CD4-positive, alpha-beta T cell treated with Interleukin-6 at 100 ng/mL for 8 hours (primary cell): ENCODE measurements at places on chromosomes 7 and 10.

DNA sequence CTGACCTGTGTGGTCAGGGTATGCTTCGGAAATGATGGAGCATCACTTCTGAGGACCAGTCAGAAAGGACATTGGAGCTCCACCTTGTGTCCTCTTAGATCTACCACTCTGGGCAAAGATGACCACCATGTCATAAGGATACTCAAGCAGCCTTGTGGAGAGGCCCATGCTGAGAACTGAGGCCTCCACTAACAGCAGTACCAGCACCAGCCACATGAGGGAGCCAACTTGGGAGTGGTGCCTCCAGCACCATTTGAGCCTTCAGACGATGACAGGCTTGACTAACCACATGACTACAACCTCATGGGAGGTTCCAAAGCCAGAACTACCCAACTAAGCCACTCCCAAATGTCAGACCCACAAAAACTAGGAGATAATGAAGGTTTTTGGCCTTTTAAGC is 116.0 kb downstream of the NPTX2 start:
- no peak for DNase-seq

DNA sequence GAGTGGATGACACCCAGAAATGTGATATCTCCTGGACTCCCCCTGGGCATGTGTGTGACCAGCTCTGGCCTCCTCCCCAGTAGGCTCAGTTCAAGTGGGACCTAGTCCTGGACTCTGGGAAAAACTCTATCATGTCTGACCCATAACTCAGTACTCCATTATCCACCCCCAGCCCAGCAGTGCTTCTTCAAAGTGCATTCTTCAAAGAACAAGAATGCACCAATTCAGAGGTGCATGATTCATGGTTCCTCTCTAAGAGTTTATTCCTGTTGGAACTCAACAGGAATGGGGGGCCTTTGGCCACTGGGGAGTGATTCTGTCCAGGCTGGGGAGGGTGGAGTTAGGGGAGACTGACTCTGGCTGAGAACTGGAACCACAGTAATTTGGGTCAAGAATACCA is 173.6 kb upstream of the CXCL12 start:
- no peak for DNase-seq

DNA sequence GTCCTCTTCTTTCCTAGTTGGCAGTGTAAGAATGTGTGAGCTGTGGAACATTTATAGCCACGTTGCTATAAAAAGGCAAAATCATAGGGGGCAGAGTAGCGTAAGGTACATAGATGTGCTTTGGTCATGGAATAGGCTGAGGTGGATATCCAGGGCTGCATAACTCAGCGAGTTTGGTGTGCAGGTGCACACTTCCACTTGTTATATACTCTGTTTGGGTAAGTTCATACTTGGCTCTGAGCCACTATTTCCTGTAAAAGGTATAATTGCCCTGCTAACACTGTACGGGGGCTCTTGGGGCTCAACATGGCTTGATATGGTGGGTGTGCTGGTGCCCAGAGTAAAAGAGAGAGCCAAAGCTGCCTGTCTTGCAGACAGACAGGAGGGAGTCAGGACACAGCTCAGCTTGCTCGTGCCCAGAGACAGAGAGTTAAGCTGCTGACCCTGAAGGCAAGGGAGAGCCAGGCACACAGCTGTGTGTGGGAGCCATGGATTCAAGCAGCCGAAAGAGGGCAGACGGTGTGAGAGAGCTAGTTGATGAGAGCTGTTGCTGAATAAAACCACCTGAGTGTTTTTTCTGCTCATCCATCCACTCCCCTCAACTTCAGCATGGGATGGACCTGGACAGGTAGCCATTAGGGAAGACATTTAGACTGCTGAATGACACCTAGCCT is 126.7 kb downstream of the DKK1 start:
- no peak for DNase-seq

DNA sequence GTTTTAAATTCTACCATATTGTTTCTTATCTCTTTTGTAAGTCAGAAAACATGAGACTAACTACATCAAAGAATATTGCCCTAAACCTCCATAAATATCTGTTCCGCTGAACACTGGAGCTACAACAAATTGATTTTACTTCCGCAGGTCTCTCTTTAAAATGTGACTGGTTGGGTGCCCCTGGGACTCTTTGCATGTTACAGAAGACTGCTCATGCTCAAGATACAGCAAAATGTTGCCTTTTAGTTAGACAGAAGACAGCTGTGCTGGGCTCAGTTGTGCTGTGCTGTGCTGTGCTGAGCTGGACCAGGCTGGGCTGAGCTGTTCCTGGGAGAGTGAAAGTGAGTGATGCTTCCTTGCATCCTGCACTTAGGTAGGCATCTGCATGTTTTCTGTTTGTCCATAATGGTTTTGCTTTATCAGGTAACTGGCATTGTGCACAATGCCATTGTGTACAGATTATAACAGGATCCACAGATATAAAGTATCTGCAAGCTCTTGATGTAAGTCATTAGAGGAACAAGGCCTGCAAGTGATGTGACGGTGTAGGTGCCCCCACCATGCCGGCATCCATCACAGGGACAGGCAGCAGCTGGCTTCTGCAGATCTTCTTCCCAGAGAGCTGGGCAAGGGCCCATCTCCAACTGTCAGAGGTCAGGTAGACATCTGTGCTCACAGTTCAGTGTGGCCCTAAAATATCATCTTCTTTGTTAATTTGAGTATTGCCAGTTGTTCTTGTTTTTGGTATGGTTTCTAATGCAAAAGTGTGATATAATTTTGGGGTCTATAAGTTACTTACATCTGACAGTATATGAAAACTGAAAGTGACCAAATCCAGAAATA is 972.5 kb upstream of the CELF2 start:
- no peak for DNase-seq

DNA sequence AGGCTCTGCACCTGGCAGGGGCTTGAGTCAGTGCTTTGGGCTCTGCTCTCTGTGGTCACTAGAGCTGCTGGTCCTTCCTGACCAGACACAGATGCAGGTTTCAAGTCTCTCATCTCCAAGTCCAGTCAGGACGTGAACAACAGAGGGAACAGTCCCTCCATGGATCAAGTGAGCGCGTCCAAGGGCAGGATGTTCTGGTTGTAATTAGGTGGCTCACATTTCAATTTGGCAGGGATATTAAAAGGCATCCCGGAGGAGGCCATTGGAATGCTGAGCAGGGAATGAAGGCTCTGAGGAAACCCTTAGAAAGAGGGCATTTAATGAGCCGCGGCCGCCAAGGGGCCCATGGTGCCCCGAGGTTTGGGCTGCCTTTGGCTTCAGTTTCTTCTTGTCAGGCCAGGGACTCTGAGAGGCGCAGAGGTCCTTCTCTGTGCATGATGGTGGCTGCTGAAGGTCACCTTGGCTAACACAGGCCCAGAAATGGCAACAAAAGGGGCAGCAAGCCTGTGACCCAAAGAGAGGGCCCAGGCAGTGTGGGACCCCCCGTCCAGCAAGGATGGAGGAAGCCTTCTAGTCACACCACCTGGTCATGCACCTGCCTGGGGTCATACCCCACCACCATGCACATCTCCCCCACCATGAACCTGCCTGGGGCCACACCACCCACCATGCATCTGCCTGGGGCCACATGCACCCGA is 30.7 kb upstream of the INPP5A start:
- no peak for DNase-seq

DNA sequence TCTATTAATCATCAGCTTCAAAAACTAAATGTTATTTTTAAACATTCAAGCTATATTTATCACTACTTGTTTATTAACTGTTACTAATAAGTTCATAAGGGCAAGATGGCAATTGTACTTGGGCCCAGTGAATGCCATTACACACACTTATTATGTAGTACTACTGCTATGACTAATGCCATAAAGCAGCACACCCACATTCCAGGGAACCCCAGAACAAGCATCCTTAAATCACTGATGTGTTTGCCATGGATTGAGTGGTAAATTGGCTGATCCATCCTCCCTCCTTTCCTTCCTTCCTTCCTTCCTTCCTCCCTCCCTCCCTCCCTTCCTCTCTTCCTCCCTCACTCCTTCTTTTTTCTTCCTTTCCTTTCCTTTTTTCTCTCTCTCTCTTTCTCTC is 37.4 kb upstream of the RSU1 start:
- no peak for DNase-seq

DNA sequence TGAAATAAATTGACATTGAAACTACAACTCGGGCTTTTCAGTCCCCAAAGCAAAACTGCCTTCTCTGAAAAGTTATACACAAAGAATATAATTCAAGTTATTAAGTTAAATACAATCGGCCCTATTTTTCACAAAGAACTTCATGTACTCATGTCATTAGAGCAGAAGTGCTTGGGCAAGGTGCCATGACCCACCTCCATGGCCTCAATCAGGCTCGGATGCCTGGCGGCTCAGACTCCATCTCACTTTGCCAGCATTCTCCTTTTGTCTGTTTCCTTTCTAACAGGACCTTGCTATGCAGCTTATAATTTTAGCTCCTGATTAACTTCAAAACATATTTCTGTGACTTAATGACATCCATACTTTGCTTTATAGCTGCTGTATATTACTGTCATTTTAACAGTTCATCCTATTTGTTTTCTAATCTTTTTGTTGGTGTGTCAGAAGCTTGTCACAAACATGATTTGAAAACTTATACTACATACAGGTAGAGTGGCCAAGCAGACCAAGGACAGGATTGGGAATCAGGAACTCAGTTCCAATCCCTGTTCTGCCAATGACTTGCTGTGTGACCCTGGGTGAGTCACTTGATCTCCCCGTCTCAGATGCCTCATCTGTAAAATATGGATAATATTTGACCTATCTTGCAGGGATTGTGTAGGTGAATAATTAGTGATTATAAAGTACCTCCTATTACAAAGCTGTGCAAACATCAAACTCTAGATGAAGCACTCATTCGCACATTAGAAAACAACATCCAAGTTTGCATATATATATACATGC is 60.8 kb upstream of the ITGA8 start:
- DNase-seq = no peak

- no peak for DNase-seq
These were observed 64.8 kb downstream of the ITGB8 start for GRCh38 chr7:20395511-20395910.

DNA sequence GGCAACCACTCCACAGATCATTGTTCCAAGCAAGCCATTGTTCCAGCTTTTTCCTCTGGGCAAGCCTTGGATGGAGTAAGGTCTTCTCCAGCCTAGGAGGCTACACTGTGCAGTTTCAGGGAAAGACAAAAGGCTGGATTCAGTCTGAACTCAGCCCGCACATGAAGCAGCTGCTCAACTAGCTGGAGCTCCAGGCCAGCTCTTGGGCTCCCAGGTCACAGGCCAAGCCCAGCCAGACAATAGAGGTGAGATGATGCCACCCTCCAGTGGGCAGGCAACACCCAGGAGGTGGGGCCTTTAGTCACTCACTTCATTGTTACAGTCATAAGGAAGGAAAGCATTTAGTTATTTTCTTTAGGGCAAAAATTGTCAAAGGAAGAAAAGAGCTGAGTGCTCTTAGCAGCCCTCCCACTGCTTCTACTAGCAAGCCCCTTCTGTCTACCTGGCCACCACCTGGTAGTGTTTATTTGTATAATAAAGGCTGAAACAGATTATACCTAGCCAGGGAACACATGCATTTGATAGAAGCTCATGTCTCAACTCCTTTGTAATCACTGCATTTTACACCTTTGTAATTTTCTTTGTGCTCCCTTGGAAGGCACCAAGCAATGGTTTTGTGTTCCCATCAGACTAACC is 253.4 kb downstream of the WDR11 start:
- DNase-seq = no peak

DNA sequence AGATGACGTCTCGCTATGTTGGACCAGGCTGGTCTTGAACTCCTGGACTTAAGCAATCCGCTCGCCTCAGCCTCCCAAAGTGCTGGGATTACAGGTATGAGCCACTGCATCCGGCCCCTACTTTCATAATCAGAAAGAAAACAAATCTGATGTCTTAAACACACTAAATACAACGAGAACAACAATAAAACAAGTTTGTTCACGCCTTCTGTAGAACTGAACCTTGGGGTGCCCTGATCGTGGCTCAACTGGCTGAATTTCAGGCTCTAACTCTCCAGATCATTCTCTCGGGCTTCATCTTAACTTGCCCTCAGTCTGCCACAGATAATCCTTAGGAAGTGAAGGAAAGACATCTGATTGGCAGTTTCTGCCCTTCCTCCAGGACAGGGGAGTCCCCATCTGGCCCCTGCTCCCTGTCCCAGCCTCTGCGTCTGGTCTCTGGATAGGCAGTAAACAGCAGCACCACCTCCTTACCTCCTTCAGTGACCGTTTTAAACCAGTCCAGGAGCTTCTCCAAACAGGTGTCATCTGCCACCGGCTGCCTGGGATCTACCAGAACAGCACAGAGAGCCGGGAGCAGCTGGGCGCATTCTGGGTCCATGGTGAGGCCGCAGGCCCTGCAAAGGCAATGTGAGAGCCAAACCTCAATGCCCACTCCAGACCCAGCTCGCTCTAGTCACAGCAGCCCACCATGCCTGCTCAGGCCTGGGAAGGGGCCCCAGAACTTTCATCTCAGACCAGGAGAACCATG is 1.3 kb downstream of the BRAT1 start:
- no peak for DNase-seq

- DNase-seq = no peak
These were observed 2.5 kb downstream of the JCAD start for GRCh38 chr10:30056767-30057355.

DNA sequence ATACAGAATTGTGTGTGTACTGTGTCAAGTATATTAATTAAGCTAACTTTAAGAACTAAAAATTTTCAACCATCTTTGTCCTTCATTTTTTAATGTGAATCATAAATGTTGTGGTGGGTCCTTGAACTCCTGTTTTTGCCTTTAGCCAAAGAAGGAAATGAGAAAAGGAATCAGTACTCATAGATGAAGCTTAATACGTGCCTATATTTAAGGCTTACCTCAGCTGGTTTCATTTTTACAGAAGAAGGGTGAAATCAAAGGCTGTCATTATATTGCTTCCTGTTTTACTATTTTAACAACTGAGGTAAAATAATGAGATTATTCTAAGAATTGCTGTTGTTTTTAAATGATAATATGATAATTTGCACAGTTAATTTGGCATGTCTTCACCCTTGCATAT is 6.3 kb upstream of the SNX13 start:
- no peak for DNase-seq

DNA sequence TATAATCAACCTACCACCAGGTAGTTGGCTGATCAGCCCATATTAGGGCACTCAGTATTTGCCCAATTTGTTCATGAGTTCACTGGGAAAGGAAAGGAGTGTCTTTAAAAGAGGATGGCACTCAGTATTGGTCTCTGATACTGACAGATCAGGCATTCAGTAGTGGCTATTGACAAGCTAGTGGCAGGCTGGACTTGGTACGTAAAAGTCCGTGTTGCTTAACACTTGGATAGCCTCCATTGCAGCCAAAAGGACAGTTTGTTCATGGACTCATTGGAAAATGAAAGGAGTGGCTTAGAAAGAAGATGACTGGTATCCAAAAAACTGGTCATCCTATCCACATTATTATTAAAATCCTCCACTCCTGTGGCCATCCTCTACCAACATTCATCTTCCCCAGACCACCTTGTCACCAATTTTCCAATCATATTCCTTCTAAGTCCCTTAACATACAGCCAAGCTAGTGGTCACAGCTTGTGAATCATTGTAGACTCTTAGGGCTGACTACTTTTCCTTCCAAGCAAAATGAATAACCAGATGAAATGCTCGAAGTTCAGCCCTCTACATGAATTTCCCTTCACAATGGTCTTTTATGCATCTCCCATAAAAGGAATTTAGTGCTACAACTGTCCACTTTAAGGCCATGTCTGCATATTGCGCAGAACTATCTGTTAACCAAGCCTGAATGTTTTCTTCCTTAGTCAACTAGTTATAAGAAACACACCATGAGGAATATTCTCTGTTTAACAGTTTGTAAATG is 78.6 kb upstream of the MAGI2 start:
- DNase-seq = no peak

GRCh38 chr7:36736899-36737211 is 12.6 kb upstream of the AOAH start:
- no peak for DNase-seq
